ENCODE measurements at places on chromosomes 4 and X. TPM values are rescaled to one million over a fixed set of nuclear protein-coding genes. Genes with fewer than 3 reads are reported as not detected.

DNA sequence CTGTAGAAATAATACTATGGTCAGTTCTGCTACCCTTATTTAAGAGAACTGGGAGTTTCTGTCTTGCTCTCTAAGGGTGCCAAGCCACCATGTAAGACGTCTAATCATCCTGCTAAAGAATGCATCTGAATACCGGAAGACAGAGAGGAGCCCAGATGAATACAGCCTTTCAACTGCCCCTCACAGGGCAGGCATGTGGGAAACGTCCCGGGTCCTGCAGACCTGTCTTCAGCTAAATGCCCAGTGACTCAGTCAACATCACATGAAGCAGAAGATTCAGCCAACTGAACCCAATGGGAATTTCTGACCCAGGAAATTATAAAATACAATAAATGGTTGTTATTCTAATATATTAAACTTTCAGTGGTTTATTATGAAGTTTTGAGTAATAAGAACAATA, 2141.0 kb upstream of the AGA start:
- no peak for DNase-seq
- no peaks in the 10 kb centered on the region for H3K36me3 ChIP-seq
- H3K27ac ChIP-seq, result no peak overlapping the region
- H3K4me3 ChIP-seq, result no peak overlapping the region

GRCh38 chr4:119962631-119963030, 104.0 kb downstream of the MAD2L1 start:
- no peak for DNase-seq
- H3K4me1 ChIP-seq, result no peaks in the 10 kb centered on the region

CHST7 gene
- total RNA-seq, result 3.1 TPM

DNA sequence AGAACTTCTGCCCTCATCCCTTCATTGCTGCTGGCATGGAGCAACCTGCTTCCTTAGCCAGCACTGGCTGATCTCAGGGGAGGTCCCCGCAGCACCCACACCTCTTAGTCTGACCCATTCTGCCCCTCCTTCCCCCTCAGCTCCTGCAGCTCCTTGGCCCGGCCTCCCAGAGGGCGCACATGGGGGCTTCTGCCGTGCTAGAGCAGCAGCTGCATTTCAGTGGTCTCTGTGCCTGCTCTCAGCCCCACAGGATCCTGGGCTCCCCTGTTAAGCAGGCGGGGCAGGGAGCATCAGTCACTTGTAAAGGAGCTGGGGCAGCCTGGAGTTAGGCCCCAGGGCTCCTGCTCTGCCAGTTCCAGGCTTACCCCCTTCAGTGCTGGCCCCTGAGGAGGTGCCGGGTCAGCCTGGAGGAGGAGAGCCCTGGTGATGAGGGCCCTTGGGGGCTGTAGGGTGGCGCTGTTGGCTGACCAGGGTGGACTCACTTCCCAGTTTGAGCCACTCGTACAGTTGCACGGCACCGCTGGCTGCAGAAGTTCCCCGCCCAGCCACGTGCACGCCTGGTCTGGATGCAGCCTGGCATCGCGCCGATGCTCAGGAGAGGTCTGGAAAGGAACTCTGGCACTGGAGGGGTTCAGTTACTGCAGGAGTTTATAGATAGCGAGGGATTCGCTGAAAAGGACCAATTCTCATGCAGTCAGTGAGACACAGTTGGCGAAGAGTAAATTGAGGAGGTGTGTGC, 85.1 kb upstream of the PSAPL1 start:
- no peak for DNase-seq
- peaks cover 92% of the 10 kb centered on the region for H3K27me3 ChIP-seq
- no peaks in the 10 kb centered on the region for H3K4me1 ChIP-seq
- no peak overlapping the region for H3K4me3 ChIP-seq
- H3K27ac ChIP-seq, result no peak overlapping the region

- no peak for DNase-seq
- no peaks in the 10 kb centered on the region for H3K27me3 ChIP-seq
- no peak overlapping the region for H3K27ac ChIP-seq
These were observed 1093.0 kb upstream of the TENM3 start for GRCh38 chr4:181150191-181150590.

OFD1 gene
- 26.1 TPM for total RNA-seq

- no peak overlapping the region for H3K27ac ChIP-seq
- H3K27me3 ChIP-seq, result no peaks in the 10 kb centered on the region
- no peaks in the 10 kb centered on the region for H3K36me3 ChIP-seq
- no peak overlapping the region for H3K4me3 ChIP-seq
- no peaks in the 10 kb centered on the region for H3K4me1 ChIP-seq
- DNase-seq, result no peak
These were observed 47.9 kb upstream of the RPA4 start for GRCh38 chrX:96835660-96836289.

XK gene
- 3.0 TPM for total RNA-seq

DNA sequence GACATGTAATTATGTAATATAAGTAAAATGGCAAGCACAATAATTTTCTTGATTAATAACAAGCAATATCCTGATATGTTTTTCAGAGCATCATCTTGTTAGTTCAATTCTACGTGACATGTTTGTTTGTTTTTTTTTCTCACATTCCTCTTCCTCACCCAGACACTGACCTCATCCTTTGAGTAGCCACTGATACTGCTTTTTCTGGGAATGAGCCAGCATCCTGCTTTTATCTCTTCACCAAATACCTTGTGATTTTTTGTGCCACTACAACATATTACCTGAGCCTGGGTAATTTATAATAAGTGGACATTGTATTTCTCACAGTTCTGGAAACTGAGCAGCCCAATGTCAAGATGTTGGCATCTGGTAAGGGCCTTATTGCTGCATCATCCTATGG, 484.0 kb downstream of the NAF1 start:
- no peaks in the 10 kb centered on the region for H3K36me3 ChIP-seq
- H3K27me3 ChIP-seq, result no peaks in the 10 kb centered on the region
- no peak overlapping the region for H3K27ac ChIP-seq
- DNase-seq, result no peak
- no peak overlapping the region for H3K4me3 ChIP-seq

DNA sequence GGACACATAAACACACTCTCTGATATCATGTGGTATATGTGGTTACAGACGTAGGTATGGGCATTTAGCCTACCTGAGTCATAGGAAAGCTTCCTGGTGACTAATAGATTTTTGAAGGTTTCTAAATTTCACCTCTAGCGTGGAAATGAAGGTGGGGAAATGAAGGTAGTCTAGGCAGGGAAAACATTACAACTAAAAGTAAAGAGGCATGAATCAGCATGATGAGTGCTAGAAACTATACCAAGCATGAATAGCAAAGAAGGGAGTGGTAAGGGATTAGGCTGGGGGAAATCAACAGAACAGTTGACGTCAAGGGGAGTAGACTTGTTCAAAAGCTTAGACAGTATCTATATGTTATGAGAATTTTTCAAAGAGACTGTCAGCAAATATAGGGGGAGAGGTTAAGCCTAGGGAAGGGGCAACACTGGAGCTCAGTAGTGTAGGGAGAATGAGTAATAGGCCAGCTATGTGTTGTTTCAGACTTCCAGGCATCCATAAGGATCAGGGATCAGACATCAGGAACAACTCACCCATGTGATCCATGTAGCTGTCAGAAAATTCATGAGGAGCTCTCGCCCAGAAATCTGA, 279.3 kb upstream of the DIPK2B start:
- peak overlapping the region; percentile 42 for H3K27ac ChIP-seq
- no peak for DNase-seq
- H3K36me3 ChIP-seq, result no peaks in the 10 kb centered on the region

- no peak overlapping the region for H3K27ac ChIP-seq
These were observed 236.7 kb downstream of the FAT4 start for GRCh38 chr4:125551466-125551865.

GRCh38 chrX:145609951-145610511, 207.6 kb upstream of the SLITRK2 start:
- H3K27me3 ChIP-seq, result no peaks in the 10 kb centered on the region
- H3K36me3 ChIP-seq, result no peaks in the 10 kb centered on the region
- no peak for DNase-seq
- no peaks in the 10 kb centered on the region for H3K4me1 ChIP-seq
- H3K4me3 ChIP-seq, result no peak overlapping the region

DDX53 gene
- not detected for total RNA-seq

COL25A1 gene
- 0.38 TPM for total RNA-seq

- no peak within 1 kb of the TSS for H3K27ac ChIP-seq
- no peak for DNase-seq
- H3K36me3 ChIP-seq, result no peaks in the 10 kb centered on the region
- no peaks in the 10 kb centered on the region for H3K4me1 ChIP-seq
These were observed at the start of gene ADGRG2 for GRCh38 chrX:19121898-19122640. ADGRG2 (minus strand) TSS chrX:19122468; CDS start chrX:19068834, 53,634 bp downstream.

RASL11B gene
- 0.97 TPM for total RNA-seq

DNA sequence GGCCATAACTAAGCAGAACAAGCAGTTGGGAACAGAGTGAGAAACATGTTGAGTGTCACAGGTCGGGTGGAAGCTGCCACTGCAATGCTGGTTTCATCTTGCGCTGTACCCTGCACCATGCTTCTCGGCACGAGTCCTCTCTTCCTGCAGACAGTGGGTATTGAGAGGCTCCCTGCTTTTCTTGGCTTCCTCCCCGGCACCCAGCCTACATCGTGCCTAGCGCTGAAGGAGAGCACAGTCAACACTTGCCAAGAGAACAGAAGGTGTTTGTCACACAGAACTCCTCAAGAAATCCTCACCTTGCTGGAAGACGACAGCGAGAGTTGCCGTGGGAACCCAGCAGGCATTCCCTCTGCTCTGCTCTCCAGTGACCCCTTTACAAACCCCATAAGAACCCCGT, 53.6 kb downstream of the EVC2 start:
- DNase-seq, result no peak
- no peak overlapping the region for H3K27ac ChIP-seq
- H3K27me3 ChIP-seq, result no peaks in the 10 kb centered on the region
- no peaks in the 10 kb centered on the region for H3K4me1 ChIP-seq
- no peak overlapping the region for H3K4me3 ChIP-seq

KDR gene
- 23.8 TPM for total RNA-seq

- no peaks in the 10 kb centered on the region for H3K36me3 ChIP-seq
- DNase-seq, result no peak
- H3K27ac ChIP-seq, result no peak overlapping the region
- H3K4me3 ChIP-seq, result no peak overlapping the region
- H3K4me1 ChIP-seq, result no peaks in the 10 kb centered on the region
These were observed 147.5 kb downstream of the GATB start for GRCh38 chr4:151613290-151613689.

UFSP2 gene
- total RNA-seq, result 20.0 TPM

LRCH2 gene
- 0.44 TPM for total RNA-seq

AWAT2 gene
- total RNA-seq, result not detected

DNA sequence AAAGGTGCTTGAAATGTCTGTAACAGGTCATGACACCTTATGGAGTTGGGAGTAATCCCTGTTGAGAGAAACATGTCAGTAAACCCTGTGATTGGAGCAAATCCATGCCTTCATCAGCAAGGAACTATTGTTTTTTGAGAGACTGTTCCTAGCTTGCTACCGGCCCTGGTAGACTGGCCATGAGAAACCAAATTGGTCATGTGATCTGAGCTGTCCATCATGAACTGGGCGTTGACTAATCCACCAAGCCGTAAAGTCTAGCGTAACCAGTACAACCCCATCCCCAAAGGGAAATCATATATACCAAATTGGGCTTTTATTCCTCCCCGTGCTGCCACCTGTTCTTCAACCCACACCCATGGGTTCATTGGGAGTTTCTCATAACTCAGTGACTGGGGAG, 143.7 kb downstream of the PHF8 start:
- H3K4me3 ChIP-seq, result no peak overlapping the region
- H3K27ac ChIP-seq, result no peak overlapping the region
- no peak for DNase-seq
- no peaks in the 10 kb centered on the region for H3K4me1 ChIP-seq
- no peaks in the 10 kb centered on the region for H3K27me3 ChIP-seq

DUSP21 gene
- total RNA-seq, result not detected

NEUROG2 gene
- total RNA-seq, result not detected

FRYL gene
- 26.1 TPM for total RNA-seq

MAGEA2 gene
- not detected for total RNA-seq

GYPA gene
- not detected for total RNA-seq

DNA sequence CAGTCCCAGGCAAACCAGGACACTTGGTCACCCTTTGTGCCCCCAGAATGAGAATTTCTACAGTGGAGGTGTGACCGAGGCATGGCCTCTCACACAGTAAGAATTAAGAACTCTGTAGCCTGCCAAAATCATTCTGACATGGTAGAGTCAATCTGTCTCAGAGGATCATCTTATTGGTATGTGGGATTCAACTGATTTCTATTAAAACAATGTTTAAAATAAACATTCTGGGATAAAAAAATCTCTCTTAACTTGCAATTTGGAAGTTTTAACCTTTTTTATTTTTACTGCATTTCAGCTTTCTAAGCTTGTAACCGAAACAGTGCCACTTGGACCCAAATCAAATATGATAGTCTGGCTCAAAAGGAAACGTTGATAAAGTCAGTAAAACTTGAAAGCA, 165.4 kb upstream of the LDB2 start:
- no peaks in the 10 kb centered on the region for H3K36me3 ChIP-seq
- H3K27ac ChIP-seq, result no peak overlapping the region

GRCh38 chr4:78056265-78057129, 626 bp upstream of the FRAS1 start:
- H3K4me1 ChIP-seq, result peaks cover 21% of the 10 kb centered on the region
- H3K27me3 ChIP-seq, result peaks cover 59% of the 10 kb centered on the region
- no peaks in the 10 kb centered on the region for H3K36me3 ChIP-seq
- peak overlapping the region; percentile 70 for H3K4me3 ChIP-seq
- DNase-seq, result no peak

GRCh38 chr4:8593264-8594096, 915 bp downstream of the CPZ start:
- no peaks in the 10 kb centered on the region for H3K36me3 ChIP-seq
- H3K27me3 ChIP-seq, result peaks cover 71% of the 10 kb centered on the region
- H3K4me3 ChIP-seq, result no peak overlapping the region
- no peak overlapping the region for H3K27ac ChIP-seq

DNA sequence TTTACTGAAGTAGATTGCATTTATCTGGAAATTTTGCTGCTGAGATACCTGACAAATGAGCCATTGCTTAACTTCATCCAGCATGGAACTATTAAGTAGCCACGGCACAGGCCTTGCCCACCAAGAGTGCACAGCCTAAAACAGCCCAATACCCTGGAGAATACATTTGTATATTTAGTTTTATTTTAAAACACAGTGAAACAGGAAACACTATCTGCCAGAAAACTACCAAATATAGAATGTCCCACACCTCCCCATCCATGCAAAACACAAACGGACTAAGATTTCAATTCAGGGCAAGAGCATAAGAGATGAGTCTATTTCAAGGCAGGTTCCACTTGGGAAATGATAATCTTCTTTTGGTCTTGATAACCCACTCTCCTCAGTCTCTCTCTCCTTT, 57.1 kb downstream of the MAML3 start:
- H3K27ac ChIP-seq, result peak overlapping the region; percentile 6
- H3K36me3 ChIP-seq, result no peaks in the 10 kb centered on the region
- peaks cover 55% of the 10 kb centered on the region for H3K4me1 ChIP-seq
- H3K27me3 ChIP-seq, result no peaks in the 10 kb centered on the region
- no peak for DNase-seq
- H3K4me3 ChIP-seq, result no peak overlapping the region

RGS12 gene
- total RNA-seq, result 39.0 TPM

UGT2B15 gene
- not detected for total RNA-seq

- no peak overlapping the region for H3K4me3 ChIP-seq
- DNase-seq, result no peak
- no peak overlapping the region for H3K27ac ChIP-seq
- H3K36me3 ChIP-seq, result no peaks in the 10 kb centered on the region
- no peaks in the 10 kb centered on the region for H3K4me1 ChIP-seq
These were observed 55.3 kb downstream of the JADE3 start for GRCh38 chrX:46967547-46967946.

Measured in esophagus squamous epithelium (tissue), 5 donors.